Substantia nigra (tissue), 51 donors: ENCODE measurements at places on chromosomes 7 and 10.

DNA sequence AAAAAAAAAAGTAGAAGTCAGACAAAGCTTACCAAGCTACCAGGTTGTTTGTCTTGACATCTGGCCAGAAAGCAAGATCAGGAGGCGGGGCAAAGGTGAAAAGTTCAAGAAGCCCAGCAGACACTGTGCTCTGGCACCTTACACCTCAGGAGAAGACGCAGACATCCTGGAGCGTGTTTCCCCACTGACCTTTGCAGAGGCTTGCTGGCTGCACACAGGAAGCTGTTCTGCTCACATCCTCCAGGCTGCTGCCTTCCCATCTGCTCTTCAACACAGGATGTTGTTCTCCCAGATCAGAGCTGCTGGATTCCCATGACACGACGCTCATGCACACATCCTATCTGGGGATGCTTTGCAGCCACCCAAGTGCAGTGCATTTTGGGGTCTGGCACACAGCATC is 174.4 kb upstream of the KIAA1217 start:
- no peak for DNase-seq

- DNase-seq: no peak
Observed at GRCh38 chr10:22148961-22149360, 68.9 kb downstream of the EBLN1 start.

DNA sequence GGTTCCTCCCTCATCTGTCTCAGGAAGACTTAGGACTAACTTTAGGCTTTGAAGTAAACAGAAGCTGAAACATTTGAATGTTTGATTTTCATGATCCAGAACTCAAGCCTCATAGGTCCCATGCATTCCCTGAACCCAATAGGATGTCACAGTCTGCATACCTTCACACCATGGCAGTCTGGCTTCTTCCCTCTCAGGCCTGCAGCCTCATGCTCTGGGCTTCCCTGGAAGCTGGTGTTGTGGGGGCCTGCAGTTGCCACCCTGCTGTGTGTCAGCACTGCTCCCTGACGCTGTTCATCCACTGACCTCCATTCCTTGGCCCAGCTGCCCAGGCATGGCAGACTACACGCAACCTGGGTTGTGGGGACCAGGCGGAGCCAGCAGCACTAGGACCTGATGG is 267.5 kb upstream of the KAT6B start:
- no peak for DNase-seq

DNA sequence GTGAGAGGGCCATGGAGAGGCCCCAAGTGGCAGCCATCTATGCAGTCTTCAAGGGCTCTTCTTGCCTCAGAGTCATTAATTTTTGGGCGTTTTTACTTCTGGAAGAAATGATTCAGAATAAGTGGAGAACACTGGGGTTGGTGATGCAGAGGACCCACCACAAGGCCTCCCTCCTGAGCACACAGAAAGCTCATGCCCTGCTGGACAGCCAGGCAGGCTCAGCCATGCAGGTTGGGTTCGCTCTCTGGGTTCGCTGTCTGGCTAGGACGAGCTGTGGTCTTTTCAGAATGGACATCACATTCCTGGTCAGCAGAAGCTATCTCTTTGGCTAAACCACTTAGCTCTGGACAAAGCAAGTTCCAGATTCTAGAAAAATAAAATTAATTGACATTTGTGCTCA is 480.8 kb downstream of the RPS24 start:
- DNase-seq: no peak

- DNase-seq: no peak
Observed at GRCh38 chr10:48817141-48817540, 122.5 kb downstream of the LRRC18 start.

DNA sequence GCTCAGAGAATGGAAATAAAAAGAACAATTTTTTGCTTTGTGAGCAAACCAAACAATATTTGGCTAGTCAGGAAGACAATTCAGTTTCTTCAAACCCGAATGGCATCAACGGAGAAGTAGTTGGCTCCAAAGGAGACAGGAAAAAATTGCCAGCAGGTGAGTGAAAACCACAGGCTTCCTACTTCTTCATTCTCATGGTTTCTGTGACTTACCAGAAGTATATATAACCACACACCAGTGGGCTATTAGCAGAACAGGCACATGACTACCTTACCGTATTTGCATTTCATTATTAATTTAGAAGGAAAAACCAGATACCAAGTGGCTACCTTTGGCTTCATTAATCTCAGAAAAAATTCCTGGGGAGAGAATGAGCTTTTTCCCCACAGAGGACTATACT is 8.8 kb downstream of the TDRD1 start:
- DNase-seq: no peak

DNA sequence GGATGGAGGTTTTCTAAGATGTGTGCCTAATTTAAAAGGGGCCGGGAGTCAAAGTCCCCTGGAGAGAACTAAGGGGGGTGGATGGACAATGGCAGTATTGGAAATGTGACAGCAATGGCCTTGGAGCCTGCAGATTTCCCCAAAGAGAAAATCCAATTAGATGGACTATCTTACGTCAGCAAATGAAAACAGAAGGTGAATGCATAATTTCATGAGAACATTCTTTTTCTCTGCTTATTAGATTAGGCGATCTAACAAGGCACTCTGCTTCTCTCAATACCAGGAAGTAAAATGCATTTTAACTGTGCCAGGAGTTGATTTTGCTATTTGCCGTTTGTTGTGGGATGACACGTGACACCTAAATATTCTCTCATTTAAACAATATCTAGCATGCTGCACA is 226.6 kb downstream of the ADAM12 start:
- no peak for DNase-seq

- no peak for DNase-seq
Observed at GRCh38 chr10:77756319-77757232, 119.0 kb upstream of the KCNMA1 start.

- DNase-seq: no peak
Observed at GRCh38 chr7:116539879-116540278, 15.0 kb downstream of the CAV1 start.

DNA sequence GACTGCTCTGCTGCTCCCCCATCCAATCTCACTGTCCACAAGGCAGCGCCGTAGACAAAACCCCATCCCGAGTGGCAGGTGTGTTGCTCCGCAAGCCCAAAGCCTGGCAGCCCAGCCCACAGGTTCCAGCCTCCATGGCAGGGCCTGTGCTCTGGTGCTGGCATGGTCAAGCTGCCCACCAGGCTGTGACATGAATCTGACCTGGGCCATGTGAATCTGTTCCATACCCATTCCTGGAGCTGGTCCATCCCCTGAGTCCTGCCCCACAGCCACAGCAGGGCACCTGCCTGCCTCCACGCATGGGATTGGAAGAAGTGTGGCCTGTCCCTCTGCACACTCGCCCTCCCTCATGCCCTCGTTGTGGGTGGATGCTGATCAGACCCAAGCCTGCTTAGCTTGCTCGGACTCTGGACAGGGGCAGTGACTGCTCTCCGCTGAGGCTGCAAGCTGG is 128.8 kb downstream of the PTPN20 start:
- no peak for DNase-seq

- no peak for DNase-seq
Observed at GRCh38 chr10:14124941-14125340, 205.8 kb downstream of the FRMD4A start.

DNA sequence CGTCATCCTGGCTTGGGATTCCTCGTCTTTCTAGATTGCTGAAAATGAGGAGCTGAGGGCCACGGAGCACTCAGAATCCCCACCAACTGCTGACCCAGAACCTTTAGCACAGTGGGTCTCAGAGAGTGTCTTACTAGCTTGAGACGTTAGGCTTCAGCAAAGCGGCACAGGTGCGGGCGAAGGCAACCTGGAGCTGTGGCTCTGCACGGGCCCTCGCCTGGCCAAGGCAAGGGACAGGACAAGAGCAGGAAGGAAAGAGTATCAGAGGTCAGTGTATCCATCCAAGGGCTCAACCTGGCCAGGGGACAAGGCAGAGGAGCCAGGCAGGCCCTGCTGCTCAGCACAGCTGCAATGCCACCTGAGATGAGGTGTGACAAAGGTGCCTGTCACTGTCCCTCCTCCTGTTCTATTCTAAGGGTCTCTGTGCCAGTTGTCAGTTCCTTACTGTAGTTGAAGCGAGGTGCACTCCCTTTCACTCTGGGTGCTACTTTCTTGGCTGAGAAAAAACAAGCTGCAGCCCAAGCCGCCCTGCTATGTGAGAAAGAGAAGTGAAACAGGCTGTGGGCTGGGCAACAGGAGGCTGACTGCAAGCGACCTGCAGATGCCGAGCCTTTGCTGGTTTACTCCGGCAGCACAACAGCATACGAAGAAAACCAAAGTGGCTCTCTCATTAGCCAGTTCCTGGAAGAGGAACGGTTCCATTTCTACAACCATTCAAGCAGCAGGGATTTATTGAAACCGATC is 33.3 kb upstream of the KDM7A start:
- no peak for DNase-seq

DNA sequence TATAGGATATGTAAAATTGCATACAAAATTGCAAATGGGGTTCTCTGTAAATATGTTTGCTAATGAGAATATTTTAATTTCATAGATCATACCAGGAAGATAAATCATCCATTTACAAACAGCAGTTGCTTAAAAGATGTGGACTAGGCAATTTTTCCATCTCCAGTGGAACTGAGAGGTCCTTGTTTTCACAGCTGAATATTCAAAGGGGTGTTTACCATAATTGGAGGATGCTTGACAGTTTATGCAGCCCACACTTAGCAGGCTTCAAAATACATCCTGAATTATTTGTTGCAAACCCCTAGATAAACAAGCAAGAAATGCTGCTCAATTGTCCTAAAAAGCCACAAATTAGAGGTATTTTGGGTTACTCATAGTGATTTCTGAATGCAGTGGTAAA is 69.9 kb downstream of the ADARB2 start:
- no peak for DNase-seq

DNA sequence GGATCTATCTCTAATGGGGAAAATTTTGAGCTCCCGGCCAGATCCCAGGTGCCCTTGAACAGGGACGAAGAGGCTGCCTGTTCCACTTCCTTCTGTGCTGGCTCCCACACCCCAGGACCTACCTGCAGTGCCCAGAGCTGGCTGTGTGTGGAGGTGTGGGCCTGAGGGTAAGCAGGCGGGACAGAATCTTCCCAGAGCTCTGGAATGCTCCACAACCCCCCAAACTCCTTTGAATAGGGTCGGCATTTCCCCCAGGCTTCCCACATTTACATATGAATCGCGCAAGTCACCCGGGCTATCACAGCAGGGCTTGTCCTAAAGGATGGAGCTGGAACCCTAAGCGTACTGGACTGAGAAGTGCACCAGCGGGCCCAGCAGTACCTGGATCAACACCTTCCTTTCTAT is 95.9 kb downstream of the DNMBP start:
- DNase-seq: no peak

GRCh38 chr10:79320316-79320715 is 27.0 kb upstream of the PPIF start:
- no peak for DNase-seq

DNA sequence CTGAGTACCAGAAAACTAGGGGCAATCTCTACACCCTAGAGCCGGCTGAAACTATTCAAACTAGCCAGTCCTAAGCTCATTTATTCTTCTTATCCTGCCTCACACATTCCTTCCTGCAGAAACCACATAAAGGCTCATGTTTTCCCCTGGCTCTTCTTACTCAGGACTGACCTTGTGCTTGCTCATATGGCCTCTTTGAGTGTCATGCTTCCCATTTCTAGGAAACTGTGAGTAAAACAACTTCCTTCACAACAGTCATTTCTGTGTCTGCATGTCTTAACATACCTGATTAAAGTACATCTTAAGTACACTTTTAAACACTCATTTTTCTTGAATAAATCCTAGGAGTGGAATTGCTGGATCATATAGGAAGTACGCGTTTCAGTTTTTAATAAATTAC is 52.3 kb upstream of the KIAA1217 start:
- DNase-seq: no peak

- DNase-seq: peak; percentile 28
Observed at GRCh38 chr7:99997545-99998137, 17.8 kb upstream of the ZKSCAN1 start.

DNA sequence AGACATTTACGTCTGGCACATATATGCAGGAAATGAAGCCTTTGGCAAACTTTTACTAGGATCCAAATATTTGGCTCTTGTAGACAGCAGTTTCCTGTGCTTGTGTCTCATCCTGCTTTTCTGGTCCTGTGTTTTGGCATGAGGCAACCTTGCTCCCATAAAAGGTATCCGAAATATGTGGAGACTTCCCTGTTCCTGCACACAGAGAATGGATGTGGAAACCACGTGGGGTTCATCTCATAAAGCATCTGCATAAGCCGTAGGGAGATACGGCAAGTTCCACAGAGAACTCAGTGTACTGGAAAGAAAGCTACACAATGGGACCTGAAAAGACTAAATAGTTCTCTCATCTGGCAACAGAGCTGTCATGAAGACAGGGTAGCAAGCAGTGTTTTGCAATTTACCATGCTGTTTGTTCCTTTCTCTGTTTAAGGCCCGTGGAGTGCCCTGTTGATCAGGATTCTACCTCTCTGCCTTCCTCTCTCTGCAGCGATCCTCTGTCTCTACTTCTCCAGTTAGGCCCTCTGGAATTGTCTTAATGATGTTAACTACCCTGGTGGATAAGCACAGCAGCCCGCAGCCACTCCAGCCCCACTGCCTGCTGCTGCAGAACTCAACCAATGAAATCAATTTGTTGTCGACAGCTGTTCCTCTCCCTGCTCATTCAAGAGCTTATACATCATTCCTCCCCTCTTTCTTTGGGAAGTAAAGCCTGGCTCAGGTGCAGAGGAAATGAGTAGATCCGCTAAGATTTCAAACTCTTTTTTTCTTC is 293.6 kb downstream of the CSTF2T start:
- no peak for DNase-seq

- peak; percentile 59 for DNase-seq
Observed at GRCh38 chr7:132251327-132251659, 325.0 kb downstream of the PLXNA4 start.

DNA sequence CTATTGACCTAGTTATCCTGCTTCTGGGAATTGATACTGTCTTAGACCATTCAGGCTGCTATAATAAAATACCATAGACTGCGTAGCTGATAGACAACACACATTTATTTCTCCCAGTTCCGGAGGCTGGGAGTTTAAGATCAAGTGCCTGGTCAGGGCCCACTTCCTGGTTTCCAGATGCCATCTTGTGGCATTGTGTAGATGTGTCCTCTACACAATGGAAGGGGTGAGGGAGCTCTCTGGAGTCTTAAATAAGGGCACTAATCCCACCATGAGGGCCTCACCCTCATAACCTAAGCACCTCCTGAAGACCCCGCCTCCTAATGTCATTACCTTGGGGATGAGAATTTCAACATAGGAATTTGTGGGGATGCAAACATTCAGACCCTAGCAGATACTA is 62.4 kb downstream of the SLC35B4 start:
- DNase-seq: no peak

DNA sequence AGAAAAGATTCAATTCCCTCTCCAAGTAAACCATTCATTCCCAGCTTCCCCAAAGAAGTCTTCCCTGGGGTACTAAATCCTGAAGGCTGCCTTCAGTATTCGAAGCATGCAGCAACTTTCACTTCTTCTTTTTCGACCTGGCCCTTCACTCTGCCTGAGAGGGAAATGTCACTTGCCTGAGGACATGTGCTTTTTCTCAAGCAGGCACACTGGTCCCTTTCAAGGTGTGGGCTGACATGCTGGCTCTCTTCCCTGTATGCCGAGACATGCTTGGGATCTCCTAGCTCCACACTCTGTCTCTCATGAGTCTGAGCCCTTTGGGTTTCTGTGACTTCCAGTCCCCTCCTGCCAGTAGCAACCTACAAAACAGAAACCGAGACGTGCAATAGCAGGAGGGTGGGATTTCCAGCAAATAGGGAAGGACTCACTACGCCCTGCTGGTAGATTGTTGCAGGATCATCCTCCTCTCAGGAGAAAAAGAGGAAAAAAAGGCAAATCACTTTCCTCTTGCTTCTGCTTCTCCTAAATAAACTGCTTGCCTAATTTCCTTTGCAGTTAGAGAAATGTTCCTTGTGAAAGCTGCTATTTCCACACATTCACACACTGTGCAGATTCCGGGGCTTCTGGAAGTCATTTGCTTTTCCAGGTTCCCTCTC is 33.5 kb downstream of the FIGNL1 start:
- DNase-seq: no peak
